ENCODE measurements at places on chromosomes 5 and 9. TPM values are rescaled to one million over a fixed set of nuclear protein-coding genes. Genes with fewer than 3 reads are reported as not detected.

DNA sequence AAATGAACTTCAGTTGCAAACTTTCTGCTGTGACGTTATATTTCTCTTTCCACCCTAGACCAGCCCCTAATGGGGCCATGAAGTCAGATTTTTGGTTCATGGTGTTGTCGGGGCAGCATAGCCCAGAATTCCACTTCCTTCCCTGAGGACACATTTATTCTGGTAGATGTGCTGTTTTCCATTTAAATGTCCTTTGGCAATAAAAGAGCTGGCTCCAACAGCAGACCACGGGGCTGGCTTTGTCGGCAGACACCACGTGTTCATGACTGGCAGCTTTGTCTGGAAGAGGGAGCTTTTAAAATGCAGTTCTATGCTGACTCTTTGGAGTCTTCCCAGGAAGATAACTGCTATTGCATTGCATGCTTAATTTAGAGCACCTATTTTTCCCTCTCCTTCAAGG, 17.6 kb upstream of the LCP2 start:
- no peak for DNase-seq
- H3K27ac ChIP-seq, result no peak overlapping the region
- no peak overlapping the region for H3K4me3 ChIP-seq
- H3K36me3 ChIP-seq, result no peaks in the 10 kb centered on the region
- peaks cover 2% of the 10 kb centered on the region for H3K27me3 ChIP-seq

DNA sequence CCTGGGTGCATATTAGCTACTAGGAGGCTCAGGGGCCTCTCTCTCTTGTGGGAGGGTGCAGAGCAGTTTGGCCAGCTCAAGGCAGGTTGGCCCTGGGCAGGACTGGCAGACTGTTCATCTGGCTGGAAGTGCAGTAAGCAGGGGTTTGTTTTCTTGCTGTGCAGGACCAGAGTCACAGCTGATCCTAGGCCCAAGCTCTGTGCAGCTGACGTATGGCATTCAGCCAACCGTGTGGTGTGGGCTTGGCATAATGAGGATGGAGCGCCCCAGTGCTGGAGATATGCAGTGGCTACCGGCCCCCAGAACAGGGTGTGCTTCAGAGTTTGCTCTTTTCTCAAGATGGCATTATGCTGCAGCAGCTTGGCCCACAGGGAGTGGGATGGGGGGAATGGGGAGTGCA, 31.0 kb upstream of the PHF24 start:
- H3K4me1 ChIP-seq, result no peaks in the 10 kb centered on the region
- no peak overlapping the region for H3K27ac ChIP-seq
- peaks cover 10% of the 10 kb centered on the region for H3K27me3 ChIP-seq
- H3K36me3 ChIP-seq, result no peaks in the 10 kb centered on the region

GRCh38 chr9:131590907-131591844, 45.9 kb downstream of the PRRT1B start:
- H3K36me3 ChIP-seq, result peaks cover 51% of the 10 kb centered on the region
- H3K27me3 ChIP-seq, result no peaks in the 10 kb centered on the region
- peak; percentile 80 for DNase-seq
- H3K4me1 ChIP-seq, result peaks cover 38% of the 10 kb centered on the region

- peaks cover 6% of the 10 kb centered on the region for H3K27me3 ChIP-seq
- no peak overlapping the region for H3K27ac ChIP-seq
- peaks cover under 1% of the 10 kb centered on the region for H3K4me1 ChIP-seq
These were observed 7.7 kb downstream of the CA9 start for GRCh38 chr9:35681341-35682002.

TGFBR1 gene
- total RNA-seq, result 57.4 TPM
